Spinal cord (tissue), 10 donors: ENCODE measurements at places on chromosomes 3 and 15. TPM values are rescaled to one million over a fixed set of nuclear protein-coding genes. Genes with fewer than 3 reads are reported as not detected.

The C3orf33 gene
- 6.4 TPM for total RNA-seq

GRCh38 chr3:10007126-10007782 is 19.0 kb upstream of the FANCD2 start:
- H3K36me3 ChIP-seq = peaks cover 11% of the 10 kb centered on the region
- no peak overlapping the region for H3K27ac ChIP-seq
- DNase-seq = no peak
- H3K27me3 ChIP-seq = no peaks in the 10 kb centered on the region
- no peak overlapping the region for H3K4me3 ChIP-seq
- H3K4me1 ChIP-seq = peaks cover 36% of the 10 kb centered on the region

The ZBBX gene
- total RNA-seq = 27.4 TPM

DNA sequence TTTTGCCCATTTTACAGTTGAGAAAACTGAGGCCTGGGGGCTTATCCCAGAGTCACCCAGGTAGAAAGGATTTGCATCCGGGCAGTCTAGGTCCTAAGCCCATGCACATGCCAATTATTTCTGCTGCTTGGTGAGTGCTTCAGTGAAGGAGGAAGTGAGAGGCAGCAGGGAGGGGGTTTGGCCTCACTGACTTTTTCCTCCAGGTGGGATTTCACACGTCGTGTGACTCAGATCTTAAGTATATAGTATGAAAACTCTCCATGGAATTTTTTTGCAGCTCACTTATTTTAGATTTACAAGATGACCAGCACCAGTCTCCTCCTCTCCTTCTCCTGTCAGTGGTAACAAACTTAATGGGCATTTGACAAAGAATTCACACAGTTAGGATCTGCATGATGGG is 4.6 kb downstream of the ITGA11 start:
- no peak for DNase-seq
- H3K27me3 ChIP-seq = peaks cover 27% of the 10 kb centered on the region
- H3K4me3 ChIP-seq = no peak overlapping the region
- no peak overlapping the region for H3K27ac ChIP-seq
- peaks cover 16% of the 10 kb centered on the region for H3K4me1 ChIP-seq

GRCh38 chr15:34362047-34362773 is 4.8 kb downstream of the LPCAT4 start:
- peaks cover 16% of the 10 kb centered on the region for H3K4me1 ChIP-seq
- H3K36me3 ChIP-seq = peaks cover 51% of the 10 kb centered on the region
- H3K4me3 ChIP-seq = no peak overlapping the region
- no peak for DNase-seq
- H3K27ac ChIP-seq = no peak overlapping the region

DNA sequence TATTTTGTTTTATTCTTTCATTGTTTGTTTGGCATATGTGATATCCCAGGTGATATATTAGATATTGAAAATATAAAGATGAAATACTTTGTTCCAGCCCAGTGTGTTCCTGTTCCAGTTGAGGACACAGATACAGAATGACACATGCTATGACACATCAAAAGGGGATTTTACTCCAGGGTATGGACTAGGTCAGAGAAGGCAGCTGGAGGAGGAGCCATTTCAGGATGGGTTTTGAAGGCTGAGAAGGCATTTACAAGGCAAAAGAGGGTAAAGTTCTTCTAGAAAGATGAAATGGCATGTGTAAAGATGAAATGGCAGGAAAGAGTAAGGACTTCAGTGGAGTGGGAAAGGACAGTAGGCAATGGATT is 163.8 kb downstream of the ZIC1 start:
- DNase-seq = no peak
- no peaks in the 10 kb centered on the region for H3K4me1 ChIP-seq
- H3K4me3 ChIP-seq = no peak overlapping the region
- H3K36me3 ChIP-seq = no peaks in the 10 kb centered on the region

DNA sequence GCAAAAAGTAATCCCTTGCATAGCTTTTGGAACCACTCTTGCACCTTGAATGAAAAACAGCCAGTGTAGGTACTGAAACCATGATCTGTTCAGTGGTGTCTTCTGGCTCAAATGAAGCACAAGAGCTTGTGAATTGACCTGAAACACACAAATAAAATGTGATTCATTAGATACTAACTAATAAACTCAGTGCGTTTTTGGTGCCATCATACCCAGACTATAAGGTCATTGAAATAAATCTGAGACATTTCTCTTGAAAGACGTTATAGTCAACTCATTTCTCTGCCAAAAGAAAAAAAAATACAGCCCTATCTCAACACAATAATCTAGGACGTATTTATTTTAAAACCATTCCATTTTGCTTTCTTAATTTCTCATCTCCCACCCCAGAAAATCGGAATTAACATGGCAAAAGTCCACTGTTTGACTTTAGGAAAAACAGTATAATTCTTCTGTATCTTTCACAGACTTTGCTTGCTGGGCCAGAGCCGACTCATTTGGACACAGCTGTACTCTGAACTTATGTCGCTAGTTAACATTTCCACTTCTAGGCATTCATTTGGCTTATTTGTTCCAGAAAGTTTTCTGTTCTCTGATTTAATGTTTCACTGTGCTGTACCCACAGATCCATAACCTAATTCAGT is 284.9 kb upstream of the TBL1XR1 start:
- no peak overlapping the region for H3K27ac ChIP-seq
- no peak overlapping the region for H3K4me3 ChIP-seq
- no peaks in the 10 kb centered on the region for H3K36me3 ChIP-seq
- DNase-seq = no peak

DNA sequence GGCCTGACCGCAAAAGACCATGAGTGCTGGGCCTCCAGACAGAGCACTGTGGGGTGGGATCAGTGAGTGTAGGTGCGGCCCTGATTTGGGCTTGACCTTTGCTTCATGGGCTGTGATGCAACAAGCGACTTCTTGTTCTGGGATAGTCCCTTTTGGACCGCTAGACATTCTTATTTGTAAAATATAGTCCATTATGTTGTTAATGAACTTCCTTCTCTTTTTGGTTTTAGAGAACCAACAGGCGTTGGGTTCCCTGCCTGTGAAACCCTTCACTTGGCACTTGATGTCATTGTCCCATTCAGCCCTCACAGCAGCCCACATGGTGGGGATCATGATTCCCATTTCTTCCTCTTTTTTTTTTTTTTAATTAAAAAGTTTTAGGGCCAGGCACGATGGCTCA is 15.8 kb upstream of the TRH start:
- no peak overlapping the region for H3K27ac ChIP-seq
- H3K4me3 ChIP-seq = no peak overlapping the region
- peaks cover 4% of the 10 kb centered on the region for H3K27me3 ChIP-seq
- no peak for DNase-seq
- H3K4me1 ChIP-seq = no peaks in the 10 kb centered on the region

- H3K36me3 ChIP-seq = no peaks in the 10 kb centered on the region
- H3K4me1 ChIP-seq = peaks cover 4% of the 10 kb centered on the region
- no peak overlapping the region for H3K27ac ChIP-seq
Measured at GRCh38 chr15:64275934-64276333, 80.0 kb downstream of the CSNK1G1 start.

DNA sequence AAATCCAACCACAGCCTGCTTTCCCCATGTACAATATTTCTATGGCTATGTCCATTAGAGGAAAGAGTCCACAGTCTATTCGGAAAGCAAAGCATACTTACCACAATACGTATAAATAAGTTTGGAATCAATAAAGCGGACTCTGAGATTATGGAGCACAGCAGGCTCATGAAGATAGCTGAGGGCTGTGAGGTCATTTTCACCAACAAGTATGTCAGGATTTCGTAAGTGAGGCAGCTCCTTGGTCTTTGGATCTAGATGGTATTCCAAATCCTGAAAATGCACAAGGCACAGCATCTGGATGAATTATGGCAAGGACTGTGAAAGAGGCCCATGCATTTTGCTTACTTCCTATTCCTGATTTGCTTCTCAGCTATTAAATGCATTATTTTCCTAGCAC is 100.4 kb downstream of the MYO5A start:
- H3K27ac ChIP-seq = no peak overlapping the region
- DNase-seq = no peak
- no peaks in the 10 kb centered on the region for H3K27me3 ChIP-seq
- no peaks in the 10 kb centered on the region for H3K4me1 ChIP-seq
- no peak overlapping the region for H3K4me3 ChIP-seq

- no peak overlapping the region for H3K4me3 ChIP-seq
- no peaks in the 10 kb centered on the region for H3K27me3 ChIP-seq
- no peaks in the 10 kb centered on the region for H3K4me1 ChIP-seq
- DNase-seq = no peak
Measured at GRCh38 chr3:29203851-29204250, 77.0 kb upstream of the RBMS3 start.

- H3K36me3 ChIP-seq = no peaks in the 10 kb centered on the region
- H3K4me3 ChIP-seq = no peak overlapping the region
- DNase-seq = no peak
- H3K4me1 ChIP-seq = no peaks in the 10 kb centered on the region
- no peak overlapping the region for H3K27ac ChIP-seq
Measured at GRCh38 chr15:68407886-68408881, 23.8 kb downstream of the ITGA11 start.

- DNase-seq = no peak
- H3K4me3 ChIP-seq = no peak overlapping the region
- no peaks in the 10 kb centered on the region for H3K36me3 ChIP-seq
Measured at GRCh38 chr3:31815631-31816440, 165.2 kb downstream of the OSBPL10 start.

GRCh38 chr3:13191016-13191415 is 117.8 kb upstream of the IQSEC1 start:
- peaks cover 27% of the 10 kb centered on the region for H3K4me1 ChIP-seq
- H3K27me3 ChIP-seq = no peaks in the 10 kb centered on the region
- H3K36me3 ChIP-seq = no peaks in the 10 kb centered on the region
- H3K4me3 ChIP-seq = no peak overlapping the region
- DNase-seq = no peak
- H3K27ac ChIP-seq = no peak overlapping the region

GRCh38 chr3:40780291-40780924 is 255.6 kb downstream of the ZNF621 start:
- H3K27me3 ChIP-seq = no peaks in the 10 kb centered on the region
- peaks cover 18% of the 10 kb centered on the region for H3K4me1 ChIP-seq
- no peaks in the 10 kb centered on the region for H3K36me3 ChIP-seq
- peak overlapping the region; percentile 85 for H3K27ac ChIP-seq
- DNase-seq = peak; percentile 56
- H3K4me3 ChIP-seq = peak overlapping the region; percentile 14

DNA sequence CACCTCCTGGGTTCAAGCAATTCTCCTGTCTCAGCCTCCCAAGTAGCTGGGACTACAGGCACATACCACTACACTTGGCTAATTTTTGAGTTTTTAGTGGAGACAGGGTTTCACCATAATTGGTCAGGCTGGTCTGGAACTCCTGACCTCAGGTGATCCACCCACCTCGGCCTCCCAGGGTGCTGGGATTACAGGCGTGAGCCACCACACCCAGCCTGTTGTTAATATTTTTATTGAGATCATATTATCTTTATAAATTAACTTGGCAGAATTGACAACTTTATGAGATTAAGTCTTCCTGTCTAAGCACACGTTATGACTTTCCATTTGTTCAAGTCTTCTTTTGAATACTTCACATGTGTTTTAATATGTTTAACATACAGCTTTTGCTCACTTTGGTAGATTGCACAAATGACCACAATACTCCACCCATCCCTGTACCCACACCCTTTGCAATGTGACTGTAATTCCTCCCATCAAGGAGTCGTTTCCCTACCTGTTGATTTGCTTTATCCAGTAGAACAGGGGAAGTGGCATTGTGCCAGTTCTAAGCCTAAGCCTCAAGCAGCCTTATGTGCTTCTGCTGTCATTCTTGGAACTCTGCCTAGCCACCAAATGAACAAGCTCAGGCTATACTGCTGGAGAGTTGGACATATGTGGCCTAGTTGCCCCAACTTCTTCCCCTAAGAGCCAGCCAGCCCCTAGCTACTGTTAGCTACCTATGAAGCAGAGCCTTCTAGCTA is 8.2 kb downstream of the XYLB start:
- H3K4me1 ChIP-seq = no peaks in the 10 kb centered on the region
- no peaks in the 10 kb centered on the region for H3K36me3 ChIP-seq
- no peak overlapping the region for H3K27ac ChIP-seq
- DNase-seq = no peak
- no peaks in the 10 kb centered on the region for H3K27me3 ChIP-seq

The ITGA11 gene
- total RNA-seq = 18.7 TPM

The AGBL1 gene
- 0.55 TPM for total RNA-seq

DNA sequence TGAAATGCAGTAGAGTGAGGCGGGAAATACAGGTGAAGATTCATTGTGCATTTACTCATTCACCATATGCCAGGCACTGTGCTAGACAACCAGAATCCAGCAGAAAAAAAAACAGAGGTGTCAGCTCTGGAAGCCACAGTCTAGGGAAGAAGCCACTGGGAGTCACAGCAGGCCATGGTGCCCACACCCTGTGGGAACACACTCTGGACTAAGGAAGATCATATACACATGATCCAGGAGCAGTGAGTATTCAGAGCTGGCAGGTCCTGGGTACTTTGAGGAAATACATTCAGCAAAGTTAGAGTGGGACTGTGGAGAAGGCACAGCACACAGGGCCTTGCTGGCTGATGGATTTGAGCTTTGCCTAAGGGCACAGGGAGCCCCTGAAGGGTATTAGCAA is 14.8 kb downstream of the FAM240A start:
- H3K36me3 ChIP-seq = no peaks in the 10 kb centered on the region
- no peaks in the 10 kb centered on the region for H3K27me3 ChIP-seq
- no peak overlapping the region for H3K4me3 ChIP-seq

GRCh38 chr15:71220828-71221227 is 105.6 kb downstream of the THSD4 start:
- no peaks in the 10 kb centered on the region for H3K4me1 ChIP-seq
- H3K27me3 ChIP-seq = no peaks in the 10 kb centered on the region
- no peak for DNase-seq

DNA sequence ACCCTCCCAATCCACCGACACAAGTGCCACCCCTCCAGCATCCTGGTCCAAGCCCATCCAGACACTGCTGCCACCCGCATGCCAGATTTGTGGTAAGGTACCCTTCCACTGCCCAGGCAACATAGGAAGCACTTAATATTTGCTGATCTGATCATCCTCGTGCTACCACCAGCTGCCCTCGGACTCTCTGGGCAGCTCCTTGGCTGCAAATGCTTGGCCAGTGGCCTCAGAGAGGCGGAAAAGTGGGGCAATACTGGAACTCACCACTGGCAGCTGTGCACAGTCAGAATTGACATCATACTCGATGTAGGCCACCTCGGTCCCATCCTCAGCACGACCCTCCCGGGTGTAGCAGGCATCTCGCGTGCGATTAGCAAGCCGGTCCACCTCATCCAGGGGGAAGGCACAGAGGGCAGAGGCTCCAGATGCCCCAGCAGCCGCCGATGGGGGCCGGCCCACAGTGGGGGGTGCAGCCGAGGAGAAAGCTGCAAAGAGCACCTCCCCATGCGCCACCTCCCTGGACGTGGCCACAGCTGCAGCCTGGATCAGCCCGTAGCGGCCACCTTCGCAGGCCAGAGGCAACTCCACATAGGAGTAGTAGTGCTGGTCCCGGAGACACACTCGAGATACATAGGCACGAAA is 6.5 kb downstream of the PLXNB1 start:
- no peak overlapping the region for H3K27ac ChIP-seq
- peaks cover 58% of the 10 kb centered on the region for H3K4me1 ChIP-seq
- no peaks in the 10 kb centered on the region for H3K27me3 ChIP-seq
- no peak overlapping the region for H3K4me3 ChIP-seq

- H3K36me3 ChIP-seq = no peaks in the 10 kb centered on the region
- H3K27ac ChIP-seq = no peak overlapping the region
- H3K4me3 ChIP-seq = no peak overlapping the region
Measured at GRCh38 chr3:1087066-1087560, 5.7 kb upstream of the CNTN6 start.

GRCh38 chr3:46926871-46927717 is 49.5 kb downstream of the CCDC12 start:
- no peak overlapping the region for H3K27ac ChIP-seq
- H3K27me3 ChIP-seq = no peaks in the 10 kb centered on the region
- no peak for DNase-seq
- peaks cover 66% of the 10 kb centered on the region for H3K36me3 ChIP-seq

The CHRD gene
- 18.3 TPM for total RNA-seq
